ENCODE measurements at places on chromosomes 5 and 9.

DNA sequence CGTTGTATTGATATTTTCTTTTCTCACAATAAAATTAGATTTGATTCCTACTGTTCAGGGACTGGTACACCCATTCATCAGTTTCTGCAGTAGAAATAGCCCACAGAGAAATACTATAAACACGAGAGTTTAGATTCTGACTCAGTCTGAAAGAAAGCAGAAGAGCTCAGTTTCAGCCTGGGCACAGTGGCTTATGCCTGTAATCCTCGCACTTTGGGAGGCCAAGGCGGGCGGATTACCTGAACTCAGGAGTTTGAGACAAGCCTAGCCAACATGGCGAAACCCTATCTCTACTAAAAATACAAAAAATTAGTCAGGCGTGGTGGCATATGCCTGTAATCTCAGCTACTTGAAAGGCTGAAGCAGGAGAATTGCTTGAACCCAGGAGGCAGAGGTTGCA, 8.6 kb downstream of the ITK start:
- no peak for DNase-seq

GRCh38 chr5:73374520-73375190, 73.9 kb downstream of the FOXD1 start:
- DNase-seq = no peak

DNA sequence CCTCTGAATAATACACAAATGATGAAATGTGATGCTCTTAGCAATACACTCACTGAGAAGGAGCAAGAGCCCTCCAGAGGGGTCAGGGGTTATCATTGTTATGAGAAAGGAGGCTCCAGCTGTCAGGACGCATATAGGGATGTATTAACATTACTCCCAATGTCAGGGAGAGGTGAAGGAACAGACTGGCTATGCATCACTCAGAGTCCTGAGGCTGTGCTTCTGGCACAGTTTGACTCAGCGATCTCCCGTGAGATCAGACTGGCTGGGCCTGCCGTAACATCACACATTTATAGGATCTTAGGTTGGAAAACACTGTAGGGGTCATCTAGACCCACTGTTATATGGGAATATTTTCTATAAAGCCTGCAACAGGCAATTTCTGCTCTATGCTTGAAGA, 226.5 kb upstream of the GLRA1 start:
- no peak for DNase-seq

DNA sequence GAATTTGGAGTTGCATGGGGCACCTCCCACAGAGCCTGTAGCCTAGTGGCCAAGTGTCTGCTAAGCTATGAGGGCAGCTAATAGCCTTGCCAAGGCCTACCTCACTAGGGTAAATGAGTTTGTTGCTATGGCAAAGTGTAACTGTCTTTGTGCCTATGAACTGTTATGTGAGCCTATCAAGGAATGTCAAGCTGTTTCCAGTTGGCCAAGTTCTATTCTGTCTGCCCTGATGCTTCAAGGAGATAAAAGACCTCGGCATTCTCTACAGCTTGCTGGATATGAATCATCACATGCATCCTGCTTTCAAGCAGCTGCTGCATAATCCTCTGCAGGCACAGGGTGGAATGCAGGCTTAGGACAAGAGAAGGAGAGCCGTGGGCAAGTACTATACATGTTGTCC, 69.8 kb upstream of the CCDC112 start:
- DNase-seq = no peak

DNA sequence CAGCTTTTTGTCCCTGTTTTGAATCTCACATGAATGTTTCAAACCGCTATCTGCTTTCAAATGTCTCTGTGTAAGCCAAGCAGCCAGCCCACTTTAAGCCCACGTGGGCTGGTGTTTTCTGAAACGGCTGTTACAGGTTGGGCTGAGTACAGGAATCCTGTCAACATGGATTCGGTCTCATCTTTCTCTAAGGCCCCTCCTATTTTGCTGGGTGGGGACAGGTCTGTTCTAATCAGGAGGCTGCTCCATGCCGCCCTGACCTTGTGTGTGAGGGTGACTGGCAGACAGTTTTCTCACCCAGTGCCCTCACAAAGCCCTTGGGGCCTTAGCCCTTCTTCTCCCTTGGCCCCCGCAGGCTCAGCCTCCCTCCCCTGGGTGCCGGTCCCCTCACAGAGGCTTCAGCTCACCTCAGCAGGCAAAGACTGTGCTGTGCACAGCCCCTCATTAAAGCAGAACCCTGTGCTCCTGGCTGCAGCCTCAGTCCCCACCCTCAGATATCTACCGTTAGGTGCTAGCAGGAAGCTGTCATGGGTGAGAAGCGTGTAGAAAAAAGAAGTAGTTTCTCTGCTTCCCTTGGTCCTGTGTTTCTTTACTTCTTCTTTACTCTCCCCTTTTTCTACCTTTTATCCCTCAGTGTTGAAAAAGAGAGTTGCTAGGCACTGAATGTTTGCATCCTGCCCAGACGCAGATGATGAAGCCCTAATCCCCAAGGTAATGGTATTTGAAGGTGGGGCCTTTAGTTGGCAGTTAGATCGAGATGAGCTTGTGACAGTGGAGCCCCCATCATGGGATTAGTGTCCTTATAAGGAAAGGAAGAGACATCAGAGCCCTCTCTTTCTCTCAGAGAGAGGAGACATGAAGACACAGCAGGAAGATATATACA, 205.7 kb downstream of the ADAMTS12 start:
- no peak for DNase-seq

GRCh38 chr5:109707531-109707930, 17.8 kb downstream of the MAN2A1 start:
- no peak for DNase-seq

DNA sequence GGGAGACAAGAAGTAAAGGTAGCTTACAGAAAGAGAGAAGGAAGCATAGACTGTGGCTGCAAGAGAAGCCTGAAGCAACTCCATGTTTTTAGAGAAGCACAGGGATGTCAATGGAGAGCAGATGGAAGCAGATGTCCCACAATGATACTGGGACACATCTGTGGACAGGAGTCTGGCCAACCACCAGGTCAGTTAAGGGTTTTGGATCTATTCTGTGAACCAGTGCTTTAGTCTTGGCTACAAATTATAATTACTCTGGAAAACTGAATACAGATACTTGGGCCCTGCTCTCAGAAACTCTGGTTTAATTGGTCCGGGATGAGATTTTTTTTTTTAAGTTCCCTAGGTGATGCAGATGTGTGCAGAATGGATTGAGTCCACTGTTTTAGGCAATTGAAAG, 592.8 kb downstream of the CSNK1G3 start:
- DNase-seq = no peak

- no peak for DNase-seq
These were observed 61.0 kb upstream of the RAD23B start for GRCh38 chr9:107222020-107222522.

DNA sequence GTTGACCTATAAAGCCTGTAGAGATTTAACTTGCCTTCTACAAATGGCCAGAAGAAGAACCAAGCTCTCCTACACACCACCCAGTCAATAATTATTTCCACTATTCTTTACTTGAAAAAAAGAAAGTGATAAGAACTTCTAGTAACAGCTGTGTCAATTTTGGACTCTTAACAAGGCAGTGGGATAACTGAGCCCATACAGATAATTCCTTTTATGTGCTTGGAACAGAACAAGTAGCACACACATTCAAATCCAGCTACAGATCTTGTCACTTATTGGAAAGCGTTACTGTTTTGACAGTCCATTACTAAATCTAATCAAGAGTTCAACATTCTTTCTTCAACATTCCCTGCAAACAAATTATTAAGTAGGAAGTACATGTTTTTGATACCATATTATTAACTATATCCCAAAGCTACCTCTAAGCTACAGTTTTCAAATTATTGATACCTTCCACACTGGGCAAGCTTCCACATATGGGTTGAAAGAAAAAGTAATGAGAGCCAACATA, 6.3 kb downstream of the PTGER4 start:
- DNase-seq = no peak

- DNase-seq = no peak
These were observed 458.4 kb downstream of the KDM4C start for GRCh38 chr9:7216004-7216841.

- no peak for DNase-seq
These were observed 159.2 kb downstream of the ARRDC3 start for GRCh38 chr5:91223886-91224285.

- no peak for DNase-seq
These were observed 20.3 kb downstream of the SLC45A2 start for GRCh38 chr5:33964132-33964700.

DNA sequence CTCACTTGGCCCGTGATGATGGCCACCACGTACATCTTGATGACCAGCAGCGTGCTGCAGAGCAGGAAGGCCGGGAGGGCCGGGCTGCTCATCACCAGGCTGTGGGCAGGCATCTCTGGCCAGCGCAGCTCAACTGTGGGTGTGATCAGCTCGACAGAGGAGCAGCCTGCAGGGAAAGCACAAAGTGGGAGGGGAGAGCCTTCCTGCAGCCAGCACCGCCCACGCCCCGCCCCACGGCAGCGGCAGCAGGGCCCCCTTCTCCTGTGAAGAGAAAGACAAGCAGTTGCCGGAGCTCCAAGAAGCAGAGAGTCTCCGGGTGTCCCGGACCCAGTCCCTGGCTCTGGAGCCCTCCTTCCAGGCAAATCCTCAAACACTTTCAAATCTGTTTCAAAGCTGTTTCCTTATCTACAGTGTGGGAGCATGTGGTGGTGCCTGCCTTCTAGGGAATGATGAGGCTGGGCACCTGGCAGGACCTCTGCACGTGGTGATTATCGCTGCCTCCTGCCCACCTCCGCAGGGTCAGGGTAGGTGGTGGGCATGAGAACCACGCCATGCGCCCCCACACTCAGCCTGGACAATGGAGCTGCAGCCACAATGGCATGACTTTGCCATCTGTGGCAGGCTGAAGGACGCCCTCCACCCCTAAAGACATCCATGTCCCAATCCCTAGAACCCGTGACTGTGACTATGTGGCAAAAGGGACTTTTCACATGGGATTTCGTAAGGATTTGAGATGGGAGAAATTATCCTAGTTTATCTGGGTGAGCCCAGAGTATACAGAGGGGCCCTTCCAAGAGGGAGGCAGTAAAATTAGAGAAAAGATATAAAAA, at the start of gene PTGES:
TSS of gene PTGES (minus strand) at position 143 of the 830 bp plus-strand sequence. CDS start at position 113, 30 bp downstream.
- DNase-seq = peak; percentile 24

- no peak for DNase-seq
These were observed 57.8 kb downstream of the TTC39B start for GRCh38 chr9:15249042-15249818.

- DNase-seq = no peak
These were observed 63.9 kb downstream of the SERINC5 start for GRCh38 chr5:80191991-80192398.

DNA sequence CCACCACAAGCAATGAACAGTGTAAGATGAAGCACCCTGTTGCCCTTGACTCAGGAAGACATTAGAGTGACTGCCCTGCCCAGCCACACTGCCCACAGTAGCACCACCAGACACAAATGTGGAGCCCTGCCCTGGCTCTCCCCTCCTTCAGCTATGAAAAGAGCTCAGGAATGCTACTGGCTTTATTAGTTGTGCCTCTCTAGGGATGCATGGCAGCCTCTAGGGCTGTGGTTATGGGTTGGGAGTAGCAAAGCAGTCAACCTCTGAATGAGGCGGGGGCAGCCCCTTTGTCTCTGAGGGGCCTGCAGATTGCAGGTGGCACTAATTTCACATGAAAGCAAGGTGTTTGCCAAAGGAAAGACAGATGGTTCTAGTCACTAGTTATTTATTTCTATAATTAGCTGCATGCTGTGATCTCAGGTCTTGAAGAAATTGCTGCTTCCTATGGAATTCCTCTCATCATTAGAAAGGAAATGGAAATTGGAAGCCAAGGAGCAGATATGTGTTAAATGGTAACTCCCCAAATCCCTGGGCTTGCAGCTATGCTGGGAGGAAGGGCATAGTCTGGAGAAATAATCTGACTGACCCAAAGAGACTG, 259.4 kb downstream of the TLR4 start:
- DNase-seq = no peak

- no peak for DNase-seq
These were observed 117.2 kb upstream of the TBCA start for GRCh38 chr5:77893225-77893860.

DNA sequence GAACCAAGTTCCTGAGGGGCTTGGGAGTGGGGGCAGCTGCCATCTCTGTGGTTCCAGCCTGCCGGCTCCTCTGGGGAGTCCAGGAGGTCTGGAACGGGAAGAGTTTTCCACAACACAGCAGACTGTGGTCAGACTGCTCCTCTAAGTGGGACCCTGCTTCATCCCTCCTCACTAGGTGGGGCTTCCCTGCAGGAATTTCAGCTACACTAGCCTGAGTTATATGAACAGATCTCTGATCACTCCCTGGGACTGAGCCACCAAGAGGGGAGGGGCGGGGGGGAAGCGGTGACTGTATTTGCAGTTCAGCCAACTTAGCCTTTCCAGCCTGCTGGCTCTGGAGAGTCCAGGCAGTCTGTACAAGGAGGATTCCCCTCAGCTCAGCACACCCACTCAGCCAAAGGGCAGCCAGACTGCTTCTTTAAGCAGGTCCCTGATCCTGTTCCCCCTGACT, 19.4 kb downstream of the DTWD2 start:
- no peak for DNase-seq

DNA sequence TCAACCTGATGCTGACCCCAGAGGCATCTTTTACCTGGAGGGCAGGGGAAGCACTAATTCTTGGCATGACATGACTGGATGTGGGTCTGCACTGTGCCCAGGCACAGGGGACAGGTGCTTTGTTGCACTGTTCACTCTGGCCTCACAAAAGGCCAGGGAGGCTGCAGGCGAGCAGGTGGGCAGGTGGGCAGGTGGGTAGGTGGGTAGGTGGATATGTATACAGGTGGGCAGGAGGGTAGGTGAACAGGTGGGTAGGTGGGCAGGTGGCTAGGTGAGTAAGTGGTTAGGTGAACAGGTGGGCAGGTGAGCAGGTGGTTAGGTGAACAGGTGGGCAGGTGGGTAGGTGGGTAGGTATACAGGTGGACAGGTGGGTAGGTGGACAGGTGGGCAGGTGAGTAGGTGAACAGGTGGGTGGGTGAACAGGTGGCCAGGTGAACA, 1.5 kb downstream of the PAEP start:
- DNase-seq = no peak

DNA sequence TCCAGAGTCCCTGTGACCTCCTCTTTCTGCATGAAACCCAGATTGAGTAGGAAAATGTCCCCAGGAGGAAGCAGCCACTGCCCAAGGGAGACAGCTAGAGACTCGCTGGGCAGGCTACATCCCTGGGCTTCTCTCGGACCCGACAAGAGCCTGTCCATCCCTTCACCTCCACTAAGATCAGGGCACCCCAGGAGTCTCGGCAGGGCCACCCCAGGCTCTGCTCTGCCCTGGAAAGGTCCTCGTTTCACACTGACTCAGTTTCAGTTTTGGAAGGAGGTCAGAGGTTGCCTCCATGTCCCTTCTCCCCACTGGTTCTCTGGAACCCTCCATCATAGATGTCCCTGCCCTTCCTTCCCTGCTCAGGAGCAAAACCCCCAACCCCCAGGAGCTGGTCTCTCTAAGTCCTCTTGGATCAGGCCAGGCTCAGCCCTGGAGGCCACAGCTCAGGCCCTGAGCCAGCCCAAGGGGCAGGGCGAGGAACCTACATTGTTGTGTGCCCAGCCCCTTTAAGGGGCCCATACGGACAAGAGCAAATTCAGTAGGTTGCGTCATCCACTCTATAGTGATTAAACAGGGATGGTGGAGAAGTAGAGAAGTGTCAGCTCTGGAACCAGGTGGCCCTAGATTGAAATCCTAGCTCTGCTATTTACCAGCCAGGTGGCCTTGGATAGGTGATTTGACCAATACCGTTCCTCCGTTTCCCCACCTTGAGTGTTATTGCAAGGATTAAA, 37.4 kb downstream of the C9orf50 start:
- DNase-seq = no peak

- DNase-seq = no peak
These were observed 20.6 kb upstream of the CRB2 start for GRCh38 chr9:123335193-123335985.
